ENCODE measurements at places on chromosomes 6 and 20. TPM values are rescaled to one million over a fixed set of nuclear protein-coding genes. Genes with fewer than 3 reads are reported as not detected.

- no peak for DNase-seq
Measured at GRCh38 chr6:39808964-39809363, 16.8 kb downstream of the DAAM2 start.

DNA sequence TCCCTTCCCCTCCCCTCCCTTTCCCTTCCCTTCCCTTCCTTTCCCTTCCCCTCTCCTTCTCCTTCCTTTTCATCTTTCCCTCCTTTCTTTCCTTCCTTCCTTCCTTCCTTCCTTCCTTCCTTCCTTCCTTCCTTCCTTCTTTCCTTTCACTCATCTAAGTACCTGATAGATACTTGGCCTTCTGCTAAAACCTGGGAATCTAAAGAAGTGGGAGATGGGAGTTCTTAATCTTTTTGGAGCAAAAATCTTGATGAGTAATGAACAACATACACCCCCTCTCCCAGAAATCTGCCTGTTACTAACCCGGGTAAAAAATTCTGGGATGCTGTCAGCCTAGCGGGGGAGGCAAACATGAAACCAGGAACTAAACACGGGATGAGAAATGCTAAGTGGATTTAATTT lies 100.7 kb downstream of the VEGFA start:
- DNase-seq: no peak

GRCh38 chr6:142008016-142008735 lies 124.5 kb upstream of the GJE1 start:
- no peak for DNase-seq

- DNase-seq: no peak
Measured at GRCh38 chr6:107635057-107635515, 145.2 kb downstream of the SOBP start.

GRCh38 chr6:21524201-21524600 lies 69.3 kb upstream of the SOX4 start:
- no peak for DNase-seq

DNA sequence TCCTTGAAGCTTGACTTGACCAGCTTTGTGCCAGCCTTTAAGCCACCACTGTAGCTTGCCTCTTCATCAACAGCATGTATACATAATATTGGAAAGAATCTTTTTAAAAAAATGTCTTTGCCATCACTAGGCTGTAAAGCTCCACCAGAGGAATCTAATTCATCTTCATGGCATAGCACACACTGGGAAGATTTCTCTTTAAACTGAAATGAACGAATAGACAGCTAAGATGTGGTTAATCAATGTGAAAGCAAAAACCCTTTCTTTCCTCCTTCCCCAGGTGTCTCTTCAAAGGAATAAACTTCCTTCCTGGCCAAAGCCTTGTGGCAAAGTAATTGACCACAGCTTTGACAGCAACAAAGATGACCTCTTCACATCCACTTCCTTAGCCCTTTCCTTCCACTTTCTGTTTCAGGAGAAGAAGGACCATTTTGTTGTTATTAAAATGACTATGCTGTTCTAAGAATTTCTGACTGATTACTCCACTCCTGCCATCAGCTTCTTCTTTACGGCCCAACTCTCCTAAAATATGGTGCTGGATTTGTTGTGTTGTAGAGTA lies 428.7 kb upstream of the SOX4 start:
- DNase-seq: no peak

GRCh38 chr20:36214684-36215256 lies 21.5 kb upstream of the AAR2 start:
- DNase-seq: peak; percentile 47

DNA sequence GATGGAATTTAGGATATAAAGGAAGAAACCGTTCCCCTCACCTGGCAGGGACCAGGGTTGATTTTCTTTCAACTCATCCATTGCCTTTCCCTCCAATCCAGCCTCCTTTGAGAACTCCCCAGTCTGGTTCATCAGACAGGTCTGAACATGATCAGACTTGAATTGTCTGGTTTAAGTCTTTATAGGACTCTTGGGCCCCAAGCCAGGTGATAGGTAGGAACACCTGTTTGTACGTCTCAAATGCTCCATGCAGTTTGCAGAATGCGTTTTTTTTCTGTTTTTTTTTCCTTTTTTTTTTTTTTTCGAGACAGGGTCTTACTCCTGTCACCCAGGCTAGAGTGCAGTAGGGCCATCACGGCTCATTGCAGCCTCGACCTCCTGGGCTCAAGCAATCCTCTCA lies 4.1 kb upstream of the CEP250 start:
- no peak for DNase-seq

GRCh38 chr20:48786951-48787705 lies 40.7 kb downstream of the PREX1 start:
- DNase-seq: peak; percentile 55

DNA sequence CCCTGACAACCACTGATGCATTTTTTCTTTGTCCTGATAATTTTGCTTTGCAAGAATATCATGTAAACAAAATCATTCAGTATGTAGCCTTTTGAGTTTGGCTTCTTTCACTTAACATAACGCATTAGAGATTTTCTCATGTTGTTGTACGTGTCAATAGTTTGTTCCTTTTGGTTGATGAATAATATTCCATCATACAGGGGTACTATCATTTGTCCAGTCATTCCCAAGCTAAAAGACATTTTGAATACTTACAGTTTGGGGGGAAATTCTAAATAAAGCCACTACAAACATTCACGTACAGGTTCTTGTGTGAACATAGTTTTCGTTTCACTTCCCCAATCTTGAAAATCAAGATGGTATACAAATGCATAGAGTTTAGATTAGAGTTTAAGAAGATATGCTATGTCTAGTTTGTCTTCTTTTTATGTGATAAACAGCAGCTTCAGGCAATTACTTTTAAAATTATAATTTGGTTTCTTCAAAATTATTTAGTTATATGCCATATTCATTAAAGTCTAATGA lies 5.2 kb downstream of the HAO1 start:
- no peak for DNase-seq

DNA sequence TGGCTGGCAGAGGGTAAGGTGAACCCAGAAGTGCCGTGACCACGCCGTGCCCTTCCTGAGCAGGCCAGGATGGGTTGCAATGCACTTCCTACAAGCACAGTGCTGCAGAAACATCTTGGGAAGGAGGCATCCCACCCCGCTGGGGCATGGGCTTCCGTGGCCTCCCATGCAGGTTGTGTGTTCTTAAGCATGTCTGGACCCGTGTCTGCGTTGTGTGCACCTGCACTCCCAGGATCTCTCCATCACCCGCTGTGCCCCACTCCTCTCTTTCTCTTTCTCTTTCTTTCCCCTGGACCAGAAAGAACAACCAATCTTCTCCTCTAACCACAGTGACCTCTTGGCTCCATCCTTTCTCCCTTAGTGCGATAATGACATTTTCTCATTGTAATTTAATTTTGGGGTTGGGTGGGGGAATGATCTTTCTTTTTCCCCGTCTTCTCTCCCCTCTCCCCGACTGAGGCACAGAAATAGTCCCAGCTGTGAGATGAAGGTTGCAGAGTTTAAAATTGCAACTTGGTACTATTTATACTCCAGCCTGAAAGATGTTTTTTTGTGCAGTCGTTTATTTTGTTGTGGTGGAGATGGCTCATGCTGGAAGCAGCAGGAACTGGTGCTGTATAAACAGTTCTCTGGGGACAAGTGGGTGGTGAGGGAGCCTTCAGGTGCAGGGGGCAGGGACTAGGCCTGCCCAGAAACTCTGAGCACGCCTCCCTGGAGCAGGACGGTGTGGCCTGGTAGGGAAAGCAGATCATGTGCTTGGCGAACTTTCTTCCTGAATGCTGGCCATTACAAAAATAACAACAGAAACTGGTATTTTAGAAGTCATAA lies 20.5 kb downstream of the BCAS4 start:
- DNase-seq: no peak

DNA sequence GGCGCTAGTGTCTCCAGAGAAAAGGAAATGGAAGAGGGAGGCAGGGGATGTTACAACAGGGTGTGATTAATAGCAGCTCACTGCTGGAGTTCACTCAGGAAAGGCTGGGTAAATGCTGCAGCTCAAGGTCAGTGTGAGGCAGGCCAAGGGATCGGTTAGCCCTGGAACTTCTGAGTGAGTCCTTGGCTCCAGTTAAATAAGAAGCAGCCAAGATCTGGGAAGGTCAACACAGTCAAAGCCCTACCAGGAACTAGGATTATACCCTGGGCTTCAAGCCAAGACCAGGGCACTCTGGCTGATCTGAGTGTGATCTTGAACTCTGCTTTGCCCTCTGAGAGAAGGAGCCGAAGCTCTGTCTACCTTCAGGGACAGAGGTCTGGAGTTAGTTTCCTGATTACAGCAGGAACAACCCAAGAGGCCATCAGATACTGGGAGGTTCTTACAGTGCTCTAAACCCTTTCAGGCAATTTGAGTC lies 44.3 kb downstream of the TPD52L1 start:
- DNase-seq: no peak

- peak; percentile 58 for DNase-seq
Measured at GRCh38 chr6:41637194-41638001, 870 bp upstream of the MDFI start.

- no peak for DNase-seq
Measured at GRCh38 chr20:57688864-57689263, 21.0 kb downstream of the PMEPA1 start.

DNA sequence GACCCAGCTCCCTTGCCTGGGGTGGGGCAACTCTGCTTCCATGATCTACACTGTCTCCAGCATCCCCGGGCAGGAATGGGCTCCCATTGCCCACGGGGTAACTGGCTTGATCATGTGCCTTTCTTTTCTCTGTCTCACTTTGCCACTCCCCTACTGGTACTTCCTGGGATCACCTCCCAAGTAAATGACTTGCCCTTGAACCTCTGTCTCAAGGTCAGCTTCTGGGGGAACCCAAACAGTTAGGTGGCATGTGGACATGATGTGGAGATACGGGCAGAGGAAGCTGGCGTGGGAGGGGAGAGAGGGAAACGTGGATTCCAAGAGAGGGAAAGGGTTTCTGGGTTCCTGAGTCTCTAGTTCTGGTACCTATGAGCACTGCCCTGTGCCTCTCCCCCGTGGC lies 63.8 kb upstream of the RALY start:
- DNase-seq: no peak

GRCh38 chr20:41261790-41262717 lies 55.5 kb downstream of the ZHX3 start:
- no peak for DNase-seq

DNA sequence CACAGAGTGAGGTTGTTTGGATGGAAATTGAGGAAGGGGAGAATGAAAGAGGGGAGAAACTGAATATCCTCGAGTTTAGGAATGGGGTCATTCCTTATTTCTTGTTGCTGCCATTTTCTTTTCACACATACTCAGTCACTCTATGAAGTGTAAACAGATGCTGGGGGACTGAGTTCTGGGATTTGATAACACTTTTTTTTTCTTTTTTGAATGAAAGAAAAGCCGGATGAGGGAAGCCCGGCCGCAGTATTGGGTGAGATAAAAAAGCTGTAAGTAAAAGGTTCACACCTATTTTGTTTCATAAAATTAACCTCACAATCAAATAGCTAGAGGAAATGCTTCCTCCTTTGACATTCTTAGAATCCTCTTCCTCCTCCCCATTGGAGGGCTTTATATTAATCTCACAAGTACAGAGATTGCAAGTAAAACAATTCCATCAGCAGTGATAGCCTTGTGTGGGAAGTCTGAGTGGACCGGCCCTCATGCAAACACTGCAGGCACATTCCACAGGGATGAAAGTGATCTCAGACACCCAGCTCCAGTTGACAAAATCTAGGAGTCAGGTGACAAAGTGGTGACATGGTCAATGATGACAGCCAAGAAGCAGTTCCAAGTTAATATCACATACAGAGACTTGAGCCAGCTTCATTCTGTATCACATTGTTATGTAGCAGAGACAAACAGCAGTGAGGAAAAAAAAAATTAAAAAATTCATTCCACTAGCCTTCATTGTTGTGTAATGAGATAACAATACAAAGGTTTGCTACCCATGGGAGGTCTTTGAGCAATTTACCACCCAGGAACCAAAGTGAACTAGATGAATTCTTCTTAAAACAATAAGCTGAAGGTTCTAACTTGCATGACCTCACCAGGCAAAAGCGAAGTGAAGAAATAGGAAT lies 391.1 kb upstream of the HSF2 start:
- no peak for DNase-seq

- no peak for DNase-seq
Measured at GRCh38 chr20:40769677-40770285, 80.7 kb upstream of the MAFB start.

DNA sequence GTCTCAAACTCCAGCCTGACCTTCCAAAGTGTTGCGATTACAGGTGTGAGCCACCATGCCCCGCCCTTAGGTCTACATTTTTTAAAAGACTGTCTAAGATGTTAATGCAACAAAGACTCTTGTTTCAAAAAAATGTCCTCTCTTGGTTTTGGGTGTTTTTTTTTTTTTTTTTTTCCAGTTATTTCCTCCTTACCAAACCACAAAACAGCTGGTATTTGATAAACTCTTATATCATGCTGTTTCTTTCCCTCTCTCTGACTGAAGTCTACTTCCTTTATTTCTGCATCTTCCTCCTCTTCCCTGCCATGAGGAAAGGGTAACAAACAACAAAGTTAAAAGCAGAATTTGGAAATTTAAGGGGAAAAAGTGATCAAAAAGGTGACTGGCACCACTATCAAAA lies 21.2 kb downstream of the STK38 start:
- DNase-seq: no peak

GRCh38 chr6:168225471-168225911 lies 94.1 kb downstream of the DACT2 start:
- DNase-seq: no peak

DNA sequence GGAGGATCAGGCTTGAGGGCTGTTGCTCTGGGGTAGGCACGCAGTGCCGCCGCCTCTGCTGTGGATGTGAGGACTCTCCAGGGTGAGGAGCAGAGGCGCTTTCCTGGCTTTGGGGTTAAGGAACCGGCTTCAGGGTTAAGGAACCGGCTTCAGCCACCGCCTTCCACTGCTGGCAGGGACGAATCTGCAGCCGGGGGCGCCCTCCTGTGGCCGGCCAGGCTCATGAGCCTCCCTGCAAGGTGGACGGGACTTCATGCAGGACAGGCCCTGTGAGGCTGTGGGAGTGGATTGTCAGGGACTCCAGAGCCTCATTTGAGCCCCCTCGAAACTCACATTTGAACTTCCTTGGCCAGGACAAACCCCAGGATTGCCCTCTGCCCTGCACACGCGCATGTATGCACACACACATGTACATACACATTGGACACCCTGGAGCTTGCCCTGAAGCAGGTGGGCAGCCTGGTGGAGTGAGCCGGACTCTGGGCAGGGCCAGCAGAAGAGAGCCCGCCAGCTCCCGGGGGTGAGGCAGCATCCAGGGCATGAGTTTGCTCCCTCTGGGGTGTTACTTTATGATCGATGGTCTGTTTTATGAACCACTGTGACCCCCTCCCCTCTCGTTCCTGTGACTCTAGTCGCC lies 146.9 kb downstream of the PHACTR3 start:
- DNase-seq: peak; percentile 86

- no peak for DNase-seq
Measured at GRCh38 chr6:154012852-154013251, 26.2 kb upstream of the OPRM1 start.

Gene NMBR
- total RNA-seq: not detected

Gene OR2B6
- not detected for total RNA-seq

Gene IP6K3
- total RNA-seq: 0.70 TPM

Gene PCSK2
- not detected for total RNA-seq

Gene TAGAP
- total RNA-seq: 42.5 TPM

Gene UNC5CL
- total RNA-seq: 2.9 TPM

Gene RIPOR2
- 247 TPM for total RNA-seq

Gene BPI
- 4.3 TPM for total RNA-seq

Gene CLDN20
- total RNA-seq: not detected

Gene SLC52A3
- 0.17 TPM for total RNA-seq

All from spleen (tissue), 13 donors.